ENCODE measurements at places on chromosomes 2 and 18. TPM values are rescaled to one million over a fixed set of nuclear protein-coding genes. Genes with fewer than 3 reads are reported as not detected.

DNA sequence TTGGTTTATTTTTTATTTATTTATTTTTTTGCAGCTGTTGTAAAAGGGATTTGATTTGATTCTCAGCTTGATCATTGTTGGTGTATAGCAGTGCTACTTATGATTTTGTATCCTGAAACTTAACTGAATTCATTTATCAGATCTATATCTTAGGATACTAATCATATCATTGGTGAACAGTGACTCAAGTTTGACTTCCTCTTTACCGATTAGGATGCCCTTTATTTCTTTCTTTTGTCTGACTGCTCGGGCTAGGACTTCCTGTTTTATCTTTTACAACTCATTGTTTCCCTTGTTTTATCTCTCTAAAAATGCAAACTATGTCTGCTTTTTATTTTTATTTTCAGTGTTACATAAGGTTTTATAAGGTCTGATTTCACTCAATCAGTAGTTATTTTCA lies 23.6 kb downstream of the SP100 start:
- no peak for DNase-seq

GRCh38 chr2:165572151-165572550 lies 102.7 kb downstream of the CSRNP3 start:
- no peak for DNase-seq

Gene CELF4
- total RNA-seq, result not detected

Gene LYPD6
- total RNA-seq, result 0.23 TPM

DNA sequence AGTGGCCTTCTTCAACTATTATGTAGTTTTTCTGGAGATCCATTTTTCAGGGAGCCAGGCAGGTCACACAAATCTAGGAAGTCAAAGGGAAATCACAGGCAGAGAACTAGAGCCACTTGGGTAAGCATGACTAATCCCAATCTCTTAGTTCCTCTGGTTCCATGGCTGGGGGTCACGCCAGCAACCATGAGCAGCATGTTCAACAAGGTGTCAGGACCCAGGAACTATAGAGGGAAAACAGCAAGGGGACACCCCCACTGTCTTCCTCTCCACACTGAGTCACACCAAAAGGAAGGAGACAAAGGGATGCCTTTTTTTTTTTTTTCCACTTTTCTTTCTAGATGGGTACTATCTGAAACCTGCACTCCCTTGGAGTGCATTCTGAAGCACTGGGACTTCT lies 250.9 kb downstream of the OTX1 start:
- DNase-seq, result no peak

Gene PTH2R
- not detected for total RNA-seq

Gene INSIG2
- total RNA-seq, result 34.2 TPM

DNA sequence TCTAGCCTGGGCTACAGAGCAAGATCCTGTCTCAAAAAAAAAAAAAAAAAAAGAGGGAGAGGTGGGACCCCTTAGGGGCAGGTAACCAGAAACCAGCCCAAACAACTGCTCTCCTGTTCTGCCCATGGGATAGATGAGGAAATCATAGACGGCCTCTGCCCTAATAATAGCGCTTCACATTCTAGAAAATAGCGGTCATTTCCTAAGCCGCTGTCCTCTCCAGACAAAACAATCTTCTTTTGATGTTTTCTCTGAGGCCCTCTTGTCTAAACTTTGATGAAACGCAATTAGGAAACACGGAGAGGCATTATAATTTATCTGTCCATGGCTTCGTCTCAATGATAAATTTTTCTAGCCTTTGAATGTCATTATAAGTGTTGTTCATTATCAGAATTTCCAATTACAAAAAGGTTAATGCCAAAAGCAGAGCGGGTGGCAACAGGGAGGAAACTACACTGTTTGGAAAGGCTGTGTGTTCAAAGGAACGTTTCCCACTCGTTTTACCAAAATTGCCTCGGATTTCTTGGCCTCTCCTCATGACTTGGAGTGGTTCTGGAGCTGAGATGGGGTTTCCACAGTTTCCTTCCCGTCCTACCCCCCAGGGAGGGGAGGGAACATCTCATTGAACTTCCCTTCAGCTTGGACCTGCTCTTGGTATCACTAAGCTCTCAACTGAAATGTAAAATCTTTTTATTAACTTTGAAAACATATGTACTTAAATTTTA lies 151.6 kb upstream of the ZNF236 start:
- no peak for DNase-seq

Gene ABCB11
- not detected for total RNA-seq

- peak; percentile 93 for DNase-seq
Observed at GRCh38 chr18:3623769-3624545, 174.0 kb downstream of the TGIF1 start.

Measured in aorta (tissue), 5 donors.